ENCODE measurements at places on chromosomes 6 and 20. TPM values are rescaled to one million over a fixed set of nuclear protein-coding genes. Genes with fewer than 3 reads are reported as not detected.

- DNase-seq, result no peak
These were observed 50.1 kb downstream of the PHF3 start for GRCh38 chr6:63685446-63686379.

WFDC5 gene
- total RNA-seq, result not detected

DNA sequence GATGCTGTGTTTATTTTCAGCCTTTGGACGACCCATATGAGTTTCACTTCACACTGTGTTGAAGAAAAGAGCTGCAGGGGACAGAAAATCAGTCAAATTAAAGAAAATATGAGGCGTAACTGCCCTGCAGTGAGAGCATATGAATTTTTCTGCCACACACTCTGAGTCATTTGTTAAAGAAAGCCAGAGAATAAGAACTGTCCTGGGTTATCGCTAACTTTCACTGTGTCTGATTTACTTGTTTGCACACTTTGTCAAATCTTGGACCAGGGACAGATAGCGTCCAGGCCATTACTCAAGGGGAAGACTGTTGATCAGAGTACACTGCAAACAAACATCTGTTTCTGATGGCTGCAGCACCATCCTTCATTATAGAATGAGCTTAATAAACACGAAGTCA, 126.8 kb upstream of the AGPAT4 start:
- no peak for DNase-seq

- no peak for DNase-seq
These were observed 316.5 kb downstream of the CDH26 start for GRCh38 chr20:60274717-60275116.

GRCh38 chr6:49898904-49899566, 32.7 kb upstream of the CRISP1 start:
- DNase-seq, result no peak

CBLN4 gene
- not detected for total RNA-seq

- DNase-seq, result no peak
These were observed 13.8 kb downstream of the BMP7 start for GRCh38 chr20:57252559-57253162.

Data from H4 (cell line).